ENCODE measurements at places on chromosomes 2 and 18. TPM values are rescaled to one million over a fixed set of nuclear protein-coding genes. Genes with fewer than 3 reads are reported as not detected.

Gene RTP5
- polyA plus RNA-seq, result not detected

Gene LAMA3
- 0.32 TPM for polyA plus RNA-seq

DNA sequence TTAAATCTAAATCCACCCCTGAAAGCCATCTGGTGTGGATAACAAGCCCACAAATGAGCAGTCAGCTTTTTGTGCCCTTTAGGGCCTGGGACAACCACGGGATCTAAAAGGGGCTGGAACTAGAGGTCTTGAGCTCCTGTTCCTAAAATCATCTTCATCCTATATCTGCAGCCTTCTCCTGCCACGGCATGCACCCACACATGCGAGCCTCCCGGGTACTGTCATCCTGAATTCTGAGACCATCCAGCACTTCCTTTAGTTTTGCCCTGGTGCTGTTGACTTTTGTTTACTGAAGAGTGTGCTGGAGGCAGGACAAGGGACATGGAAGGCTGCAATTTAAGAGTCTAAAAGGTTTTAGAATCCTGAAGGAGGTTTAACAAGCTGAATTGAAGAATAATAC is 183.2 kb downstream of the FAM210A start:
- DNase-seq, result no peak

DNA sequence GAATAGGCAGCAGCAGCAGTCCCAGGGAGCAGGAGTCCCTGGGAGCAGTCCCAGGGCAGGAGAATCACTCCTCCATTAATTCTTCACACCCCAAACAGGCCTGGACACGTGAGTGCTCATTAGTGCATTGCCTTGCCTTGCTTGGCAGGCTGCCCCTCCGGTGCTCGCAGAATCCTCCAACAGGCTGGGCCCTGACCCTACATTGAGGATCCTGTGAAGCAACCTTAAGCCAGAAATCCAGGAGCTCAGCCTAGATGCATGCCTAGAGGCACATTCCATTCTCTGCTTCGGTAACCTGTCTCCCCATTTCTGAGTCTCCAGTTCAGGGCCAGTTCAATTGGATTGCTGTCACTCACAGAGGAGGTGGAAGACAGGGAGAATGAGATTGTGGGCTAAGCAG is 97.4 kb upstream of the LRATD1 start:
- DNase-seq, result no peak

All from AG04450 (cell line).